Suprapubic skin (tissue), 4 donors: ENCODE measurements at places on chromosomes 16 and 17.
A peak's percentile ranks its signal among the peaks of the same experiment; 100 is the strongest.

DNA sequence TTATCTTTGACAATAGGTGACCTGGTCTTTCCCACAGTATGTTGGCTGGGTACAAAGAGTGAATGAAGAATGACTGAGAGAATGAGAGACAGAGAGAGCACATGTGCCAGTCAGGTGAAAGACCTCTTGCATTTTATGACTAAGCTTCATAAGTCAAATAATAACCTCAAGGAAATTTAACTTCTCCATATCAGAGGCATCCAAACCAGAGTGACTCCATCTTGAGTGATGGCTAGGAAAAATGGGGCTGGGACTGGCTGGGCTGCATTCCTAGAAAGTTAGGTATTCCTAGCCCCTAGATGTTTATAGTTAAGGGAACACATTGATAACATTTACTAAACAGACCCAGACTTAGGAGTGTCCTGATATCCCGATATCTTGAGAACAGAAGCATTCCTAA, 3.9 kb upstream of the RBL2 start:
- no peaks in the 10 kb centered on the region for H3K27me3 ChIP-seq
- H3K27ac ChIP-seq: no peak overlapping the region
- no peak for DNase-seq
- no peak overlapping the region for H3K4me3 ChIP-seq
- peaks cover 9% of the 10 kb centered on the region for H3K4me1 ChIP-seq

GRCh38 chr16:3035289-3035971, 1.3 kb downstream of the BICDL2 start:
- no peak for DNase-seq
- peaks cover 42% of the 10 kb centered on the region for H3K4me1 ChIP-seq
- H3K27ac ChIP-seq: peak overlapping the region; percentile 77
- peaks cover 77% of the 10 kb centered on the region for H3K27me3 ChIP-seq

DNA sequence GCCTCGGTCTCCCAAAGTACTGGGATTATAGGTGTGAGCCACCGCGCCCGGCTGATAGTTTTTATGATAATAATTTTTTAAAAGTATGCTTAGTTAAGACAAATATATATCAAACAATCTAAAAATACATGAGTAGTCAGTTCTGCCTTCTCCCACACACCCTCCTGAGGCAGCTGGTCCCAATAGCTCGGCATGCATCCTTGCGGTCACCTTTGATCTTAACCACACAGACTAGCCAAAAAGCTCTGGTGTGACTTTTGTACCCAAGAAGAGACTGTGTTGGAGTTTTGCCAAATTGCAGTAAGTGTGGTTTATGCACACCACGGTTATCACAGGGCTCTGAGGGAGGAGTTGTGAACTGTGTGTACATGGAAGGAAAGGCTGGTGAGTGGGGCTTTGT, 25.6 kb downstream of the ATP6V0A1 start:
- no peaks in the 10 kb centered on the region for H3K4me1 ChIP-seq
- DNase-seq: no peak
- no peak overlapping the region for H3K27ac ChIP-seq

DNA sequence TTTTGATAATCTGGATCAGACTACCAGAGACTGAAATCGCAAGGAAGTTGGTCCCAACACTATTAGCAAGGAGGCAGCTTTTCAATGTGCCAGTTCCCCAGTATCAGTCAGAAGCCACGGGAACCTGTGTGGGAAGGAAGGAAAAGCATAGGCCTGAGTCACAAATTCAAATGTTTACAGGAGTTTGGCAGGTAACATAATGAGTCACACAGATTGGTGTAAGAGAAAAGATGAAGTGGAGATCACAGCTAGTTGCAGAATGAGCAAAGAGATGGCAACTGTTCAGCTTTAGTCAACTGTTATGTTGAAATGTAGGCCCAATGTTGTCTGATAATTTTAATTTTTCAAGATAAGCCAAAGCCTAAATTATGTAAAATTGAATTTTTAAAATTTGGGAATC, 28.1 kb upstream of the ITGA2B start:
- H3K27me3 ChIP-seq: no peaks in the 10 kb centered on the region
- H3K36me3 ChIP-seq: peaks cover 44% of the 10 kb centered on the region
- no peak for DNase-seq
- no peak overlapping the region for H3K27ac ChIP-seq

GRCh38 chr16:14965328-14965727, 9.5 kb upstream of the PDXDC1 start:
- no peaks in the 10 kb centered on the region for H3K36me3 ChIP-seq
- no peak overlapping the region for H3K27ac ChIP-seq
- no peak overlapping the region for H3K4me3 ChIP-seq

DNA sequence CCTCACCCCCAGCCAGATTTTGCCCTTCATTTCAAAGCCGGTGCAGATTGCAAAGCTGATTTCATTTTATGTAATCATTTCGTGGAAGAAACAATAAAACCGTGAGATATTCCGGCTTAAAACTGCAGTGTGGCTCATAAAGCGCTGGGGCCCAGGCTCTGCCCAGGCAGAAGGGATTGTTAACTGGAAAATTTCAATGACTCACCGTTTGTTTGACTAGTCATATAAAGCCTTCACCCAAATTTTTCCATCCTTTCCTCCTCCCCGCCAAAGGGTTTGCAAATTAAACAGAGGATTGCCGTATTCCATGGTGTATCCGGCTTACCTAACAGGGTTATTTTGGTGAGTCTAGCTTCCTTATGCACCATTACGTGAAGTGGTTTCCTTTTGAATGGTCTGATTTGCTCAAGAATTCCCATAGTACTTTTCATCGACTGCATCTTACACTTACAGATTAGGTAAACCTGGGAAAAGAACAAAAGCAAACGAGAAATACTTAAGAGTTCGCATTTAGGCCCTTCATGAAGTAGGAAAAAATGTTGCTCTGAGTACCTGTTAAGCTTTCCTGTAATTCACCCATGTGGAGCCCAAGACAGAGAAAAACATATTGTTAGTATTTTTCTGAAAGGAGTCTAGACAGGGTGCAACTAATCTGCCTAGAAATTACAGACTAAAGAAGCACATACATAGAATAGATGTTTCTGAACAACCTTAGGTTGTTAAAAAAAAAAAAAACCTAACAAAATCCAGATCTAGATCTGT, 949 bp upstream of the GSPT1 start:
- no peaks in the 10 kb centered on the region for H3K27me3 ChIP-seq
- H3K27ac ChIP-seq: peak overlapping the region; percentile 97
- H3K4me1 ChIP-seq: peaks cover 32% of the 10 kb centered on the region
- no peaks in the 10 kb centered on the region for H3K36me3 ChIP-seq
- DNase-seq: no peak

DNA sequence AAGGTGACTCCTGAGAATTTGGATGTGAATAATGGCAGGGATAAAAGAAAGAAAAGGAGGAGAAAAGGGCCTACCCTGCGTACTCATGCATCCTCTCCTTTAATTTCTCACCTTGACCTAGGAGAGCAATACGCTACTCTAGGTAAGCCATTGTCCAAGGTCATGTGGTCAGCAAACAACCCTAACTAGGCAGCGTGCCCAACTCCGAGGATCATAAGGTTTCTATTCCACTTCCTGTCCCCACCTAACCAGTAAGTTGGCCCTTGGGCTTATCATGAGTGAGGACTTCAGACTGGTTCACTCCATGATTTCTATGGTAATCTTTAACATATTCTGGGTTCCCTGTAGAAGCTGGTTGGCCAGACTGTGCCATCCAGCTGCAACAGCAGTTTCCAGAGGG, 315.1 kb upstream of the CCL2 start:
- H3K4me3 ChIP-seq: no peak overlapping the region
- peaks cover 6% of the 10 kb centered on the region for H3K27me3 ChIP-seq
- DNase-seq: no peak
- H3K36me3 ChIP-seq: no peaks in the 10 kb centered on the region
- no peaks in the 10 kb centered on the region for H3K4me1 ChIP-seq
- no peak overlapping the region for H3K27ac ChIP-seq

DNA sequence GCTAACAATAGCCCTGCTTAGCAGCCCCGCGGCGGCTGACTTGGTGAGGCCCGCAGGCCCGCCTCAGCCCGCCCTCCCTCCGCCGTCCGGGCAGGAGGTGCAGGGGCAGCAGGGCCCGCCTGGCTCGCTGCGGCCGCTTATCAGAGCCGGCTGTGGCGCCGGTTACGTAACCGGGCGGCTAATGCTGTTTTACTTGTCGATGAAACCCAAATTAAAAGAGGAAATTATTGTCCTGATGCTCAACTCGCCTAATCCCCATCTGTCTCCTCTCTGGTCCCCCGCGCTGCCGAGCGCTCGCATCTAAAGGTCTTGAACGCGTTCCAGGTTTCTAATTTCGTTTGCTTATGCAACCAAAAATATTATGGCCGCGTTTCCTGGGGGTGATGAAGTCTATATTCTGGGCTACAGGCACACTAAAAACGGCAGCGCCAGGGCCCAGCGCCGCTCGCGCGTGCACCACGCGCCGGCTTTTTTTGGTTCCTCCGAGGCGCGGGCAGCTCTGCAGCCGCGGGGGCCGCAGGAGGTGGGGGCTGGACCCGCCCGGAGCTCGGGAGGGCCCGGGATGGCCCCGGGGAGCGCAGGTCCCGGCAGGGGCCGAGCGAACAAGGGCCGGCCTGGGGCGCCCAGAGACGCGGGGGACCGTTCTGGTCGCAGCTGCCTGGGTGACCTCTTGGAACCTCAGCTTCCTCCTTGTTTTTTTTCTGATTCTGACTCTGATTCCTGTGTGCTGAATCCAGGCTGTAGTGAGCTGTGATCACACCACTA, 65.2 kb upstream of the TOB1 start:
- no peaks in the 10 kb centered on the region for H3K36me3 ChIP-seq
- peak overlapping the region; percentile 91 for H3K27ac ChIP-seq
- peak; percentile 86 for DNase-seq
- peak overlapping the region; percentile 49 for H3K4me3 ChIP-seq

DNA sequence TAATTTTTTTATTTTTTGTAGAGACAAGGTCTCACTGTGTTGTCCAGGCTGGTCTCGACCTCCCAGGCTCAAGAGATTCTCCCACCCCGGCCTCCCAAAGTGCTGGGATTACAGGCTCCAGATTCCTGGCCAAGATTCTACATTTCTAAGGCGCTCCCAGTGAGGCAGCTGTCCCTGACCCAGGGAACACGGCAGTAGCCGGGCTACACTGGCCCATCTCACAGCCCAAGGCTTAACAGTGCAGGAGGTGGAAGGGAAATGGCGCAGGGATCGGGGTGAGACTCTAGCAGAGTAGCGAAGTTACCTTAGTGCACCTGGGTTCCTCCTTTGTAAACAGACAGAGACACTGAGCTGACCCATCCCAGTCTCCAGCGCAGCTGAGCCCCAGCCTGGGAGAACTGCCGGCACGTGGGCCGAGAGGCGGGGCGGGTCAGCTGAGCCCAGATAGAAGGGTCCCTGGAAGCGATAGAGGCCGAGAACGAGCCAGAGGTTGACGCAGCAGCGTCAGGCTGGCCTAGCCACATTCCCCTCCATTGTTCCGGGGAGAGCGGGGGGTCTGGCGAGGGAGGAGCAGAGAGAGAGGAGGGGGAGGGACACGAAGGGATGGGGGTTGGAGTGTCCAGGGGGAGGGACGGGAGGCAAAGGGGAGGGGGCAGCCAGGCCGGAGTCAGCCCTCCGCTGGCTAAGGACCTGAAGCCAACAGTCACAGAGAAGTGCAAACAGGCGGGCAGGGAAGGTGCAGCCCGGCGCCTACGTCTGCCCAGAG, 2.5 kb downstream of the CARHSP1 start:
- H3K4me3 ChIP-seq: peak overlapping the region; percentile 74
- peaks cover 69% of the 10 kb centered on the region for H3K4me1 ChIP-seq
- H3K27me3 ChIP-seq: no peaks in the 10 kb centered on the region
- peak overlapping the region; percentile 18 for H3K27ac ChIP-seq

DNA sequence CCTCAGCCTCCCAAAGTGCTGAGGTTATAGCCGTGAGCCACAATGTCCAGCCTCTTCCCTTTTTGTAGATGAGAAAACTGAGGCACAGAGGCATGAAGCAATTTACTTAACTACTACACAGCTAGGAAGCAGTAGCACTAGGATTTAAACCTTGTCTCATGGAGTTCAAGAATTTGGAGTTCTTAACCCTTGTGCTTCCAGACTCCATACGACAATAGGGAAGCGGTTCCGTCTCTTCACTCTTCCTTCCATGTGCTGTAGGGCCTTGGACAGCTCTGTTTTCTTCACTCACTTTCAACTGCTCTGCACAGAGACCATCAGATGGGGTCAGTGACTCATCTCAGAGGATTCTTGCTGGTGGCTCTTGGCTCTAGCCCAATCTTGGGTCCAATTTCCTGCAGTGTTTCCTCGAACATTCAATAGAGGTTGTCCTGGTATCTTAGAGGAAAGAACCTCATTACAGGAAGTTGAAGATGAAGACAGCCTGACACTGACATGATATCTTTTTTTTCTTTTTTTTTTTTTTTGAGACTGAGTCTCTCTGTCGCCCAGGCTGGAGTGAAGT, 19.3 kb downstream of the ITGAL start:
- no peak overlapping the region for H3K4me3 ChIP-seq
- H3K27me3 ChIP-seq: no peaks in the 10 kb centered on the region
- H3K36me3 ChIP-seq: no peaks in the 10 kb centered on the region
- H3K27ac ChIP-seq: no peak overlapping the region

- H3K4me3 ChIP-seq: no peak overlapping the region
- H3K27ac ChIP-seq: no peak overlapping the region
- H3K36me3 ChIP-seq: no peaks in the 10 kb centered on the region
- H3K4me1 ChIP-seq: no peaks in the 10 kb centered on the region
- DNase-seq: no peak
Measured at GRCh38 chr17:36748272-36748671, 146.9 kb downstream of the MRM1 start.

DNA sequence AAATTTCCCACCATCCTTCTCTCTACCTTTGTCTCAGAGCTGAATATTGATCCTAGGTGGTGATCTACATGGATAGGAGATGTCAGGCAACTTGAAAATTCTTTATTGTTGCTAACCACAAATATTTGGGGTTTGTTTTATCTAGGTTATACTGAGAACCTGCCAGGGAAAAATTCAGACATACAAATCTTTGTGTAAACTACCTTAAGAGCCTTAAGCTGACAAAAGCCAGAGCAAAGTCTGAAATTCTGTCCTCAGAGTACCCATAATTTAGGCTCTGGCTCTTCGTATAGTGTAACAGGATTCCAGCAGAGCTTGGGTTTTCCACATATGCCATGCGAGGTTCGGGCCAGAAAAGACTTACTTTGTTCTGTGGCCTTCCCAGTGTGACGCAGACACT, 406.7 kb upstream of the MAF start:
- no peaks in the 10 kb centered on the region for H3K27me3 ChIP-seq
- H3K4me1 ChIP-seq: peaks cover 7% of the 10 kb centered on the region
- H3K4me3 ChIP-seq: no peak overlapping the region
- DNase-seq: no peak
- H3K27ac ChIP-seq: no peak overlapping the region
- no peaks in the 10 kb centered on the region for H3K36me3 ChIP-seq

- no peaks in the 10 kb centered on the region for H3K27me3 ChIP-seq
- H3K4me3 ChIP-seq: no peak overlapping the region
- H3K36me3 ChIP-seq: no peaks in the 10 kb centered on the region
- H3K27ac ChIP-seq: no peak overlapping the region
- no peak for DNase-seq
- no peaks in the 10 kb centered on the region for H3K4me1 ChIP-seq
Measured at GRCh38 chr17:61729690-61730268, 133.5 kb downstream of the BRIP1 start.

- H3K27me3 ChIP-seq: no peaks in the 10 kb centered on the region
- H3K4me1 ChIP-seq: peaks cover 23% of the 10 kb centered on the region
- no peak for DNase-seq
- no peak overlapping the region for H3K27ac ChIP-seq
- H3K4me3 ChIP-seq: no peak overlapping the region
Measured at GRCh38 chr17:18231164-18231563, 5.7 kb downstream of the LLGL1 start.
